ENCODE measurements at places on chromosomes 7 and 10.

DNA sequence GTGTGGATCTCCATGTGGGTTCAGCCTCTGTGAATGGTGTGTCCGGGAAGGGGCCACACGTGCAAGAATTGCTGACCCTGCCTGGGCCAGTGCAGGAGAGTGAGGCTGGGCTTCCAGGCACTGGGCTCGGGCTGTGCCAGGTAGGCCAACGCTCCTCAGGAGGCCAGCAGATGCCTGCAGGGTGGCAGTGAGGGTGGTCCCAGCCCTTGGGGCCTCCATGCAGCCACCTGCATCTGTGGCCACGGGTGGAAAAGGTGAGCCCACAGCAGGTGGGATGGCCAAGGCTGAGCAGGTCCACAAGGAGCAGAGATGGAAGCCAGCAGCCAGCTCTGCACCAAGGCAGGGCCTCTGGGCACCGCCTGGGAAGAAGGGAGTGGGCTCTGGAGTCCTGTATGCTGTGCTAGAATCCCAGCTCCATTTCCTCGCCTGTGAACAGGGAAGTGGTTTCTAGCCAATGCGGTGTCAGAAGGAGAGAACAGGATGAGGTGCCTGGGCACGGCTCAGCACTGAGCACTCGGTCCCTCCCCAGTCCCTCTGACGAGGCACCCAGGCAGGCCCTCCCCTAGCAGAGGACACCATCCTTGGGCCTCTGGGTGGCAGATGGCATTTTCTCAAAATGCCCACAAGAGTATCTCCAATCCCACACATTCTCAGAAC, 31.1 kb upstream of the RET start:
- no peak for DNase-seq

DNA sequence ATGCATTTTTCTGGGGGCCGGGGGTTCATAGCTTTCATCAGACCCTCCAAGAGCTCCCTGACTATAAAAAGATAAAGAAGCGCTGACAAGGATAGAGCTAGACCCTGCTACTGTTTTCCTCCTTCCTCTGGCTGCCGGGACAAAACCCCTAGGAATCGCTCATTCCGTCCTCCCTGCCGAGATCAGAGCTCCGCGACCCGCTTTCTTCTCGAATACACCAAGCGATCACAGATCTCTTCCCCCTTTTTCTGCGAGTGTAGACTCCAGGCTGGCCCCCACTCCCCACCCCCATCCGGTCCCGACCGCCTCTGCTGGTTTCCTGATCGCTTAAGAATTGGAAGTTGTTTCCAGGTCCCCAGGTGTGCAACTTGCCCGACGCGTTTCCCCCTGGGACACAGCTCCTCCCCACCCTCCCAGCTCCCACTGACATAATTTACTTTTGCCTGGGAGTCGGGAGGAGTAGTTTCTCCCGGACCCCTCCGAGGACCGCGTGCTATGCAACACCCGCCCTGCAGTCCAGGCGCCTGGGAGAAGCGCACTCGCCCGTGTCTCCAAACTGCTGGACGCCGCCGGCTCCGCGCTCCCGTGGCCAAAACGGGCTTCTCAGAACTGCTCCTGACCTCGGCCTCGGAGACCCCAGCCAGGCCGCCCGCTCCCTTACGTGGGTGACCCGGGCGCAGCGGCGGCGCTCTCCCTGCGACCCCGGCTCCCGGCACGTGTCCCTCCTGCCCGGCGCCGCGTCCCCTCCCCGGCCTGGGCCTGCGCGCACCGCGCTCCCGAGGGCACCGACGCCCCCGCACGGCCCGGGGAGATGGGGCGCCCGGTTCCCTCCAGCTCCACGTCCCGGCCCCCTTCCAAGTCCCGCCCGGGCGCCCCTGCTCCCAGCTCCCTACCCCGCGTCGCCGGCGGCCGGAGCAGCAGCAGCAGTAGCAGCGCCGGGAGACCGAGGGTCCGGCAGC, 552 bp downstream of the IL15RA start:
- DNase-seq, result peak; percentile 58

- DNase-seq, result no peak
Observed at GRCh38 chr7:149529136-149529718, 31.6 kb upstream of the ZNF746 start.

DNA sequence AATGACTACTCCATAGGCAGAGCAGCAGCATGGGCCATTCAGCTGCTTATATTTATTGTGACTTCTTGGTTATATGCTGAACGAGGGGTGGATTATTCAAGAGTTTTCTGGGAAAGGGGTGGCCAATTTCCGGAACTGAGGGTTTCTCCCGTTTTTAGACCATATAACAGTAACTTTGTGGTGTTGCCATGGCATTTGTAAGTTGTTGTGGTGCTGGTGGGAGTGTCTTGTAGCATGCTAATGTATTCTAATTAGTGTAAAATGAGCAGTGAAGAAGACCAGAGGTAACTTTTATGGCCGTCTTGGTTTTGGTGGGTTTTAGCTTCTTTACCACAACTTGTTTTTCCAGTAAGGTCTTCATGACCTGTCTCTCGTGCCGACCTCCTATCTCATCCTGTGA, 139.6 kb downstream of the KLF6 start:
- DNase-seq, result no peak

GRCh38 chr10:60818134-60818770, 40.0 kb downstream of the CDK1 start:
- no peak for DNase-seq

GRCh38 chr10:19964625-19965024, 148.4 kb downstream of the PLXDC2 start:
- no peak for DNase-seq

DNA sequence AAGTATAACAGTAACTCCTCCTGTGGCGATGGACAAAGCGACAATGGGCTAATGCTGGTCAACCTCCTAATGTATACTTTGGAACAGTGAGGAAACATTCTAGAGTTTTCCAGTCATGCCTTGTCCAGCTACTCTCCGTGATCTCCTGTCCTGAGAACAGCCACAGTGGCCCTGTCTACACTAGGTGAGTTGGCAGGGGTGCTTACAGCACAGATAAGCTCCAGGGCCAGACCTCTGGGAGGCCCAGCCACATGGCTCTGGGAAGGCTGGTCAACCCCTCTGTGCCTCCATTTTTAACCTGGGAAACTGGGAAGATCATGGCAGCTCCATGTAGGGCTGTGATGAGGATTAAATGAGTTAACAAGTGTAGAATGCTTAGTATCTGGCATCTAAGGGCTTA, 57.0 kb downstream of the CLEC2L start:
- no peak for DNase-seq

- DNase-seq, result no peak
Observed at GRCh38 chr10:129621693-129622092, 154.7 kb downstream of the MGMT start.

GRCh38 chr7:48621076-48621475, 303.3 kb upstream of the CDC14C start:
- DNase-seq, result no peak

DNA sequence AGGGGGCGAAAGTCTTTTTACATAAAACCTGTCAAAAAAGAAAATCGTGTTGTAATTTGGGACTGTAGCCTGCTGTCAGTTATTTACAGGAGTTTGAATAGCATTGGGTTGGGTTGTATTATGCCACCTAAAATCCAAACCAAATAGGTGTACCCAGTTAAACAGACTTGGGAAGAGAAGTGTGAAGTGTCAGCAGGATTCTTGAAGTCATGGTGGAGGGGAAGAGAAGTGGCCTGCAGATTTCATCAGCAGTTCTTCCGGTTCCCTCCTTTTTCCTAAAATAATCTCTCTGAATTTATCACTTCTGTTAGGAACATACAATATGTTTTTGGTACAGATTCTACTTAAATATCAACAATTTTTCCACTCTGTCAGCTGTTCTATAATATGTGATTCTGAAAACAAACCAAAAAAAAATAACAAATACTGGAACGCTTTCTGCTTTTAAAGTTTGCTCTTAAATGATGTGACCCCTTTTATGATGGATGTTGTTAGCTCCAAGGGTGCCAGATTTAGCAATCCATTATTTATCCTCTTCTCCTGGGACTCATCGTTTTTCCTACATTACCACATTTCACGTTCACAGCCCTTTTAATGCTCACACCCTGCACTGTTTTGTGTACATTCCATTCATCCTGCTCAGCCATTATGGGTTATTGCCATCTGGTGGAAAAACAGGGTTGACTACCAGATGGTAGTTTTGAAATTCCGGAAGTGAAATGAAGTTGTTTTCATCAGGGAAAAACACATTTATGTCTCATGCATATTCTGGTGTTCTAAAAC, 18.7 kb upstream of the ARHGAP12 start:
- DNase-seq, result no peak

DNA sequence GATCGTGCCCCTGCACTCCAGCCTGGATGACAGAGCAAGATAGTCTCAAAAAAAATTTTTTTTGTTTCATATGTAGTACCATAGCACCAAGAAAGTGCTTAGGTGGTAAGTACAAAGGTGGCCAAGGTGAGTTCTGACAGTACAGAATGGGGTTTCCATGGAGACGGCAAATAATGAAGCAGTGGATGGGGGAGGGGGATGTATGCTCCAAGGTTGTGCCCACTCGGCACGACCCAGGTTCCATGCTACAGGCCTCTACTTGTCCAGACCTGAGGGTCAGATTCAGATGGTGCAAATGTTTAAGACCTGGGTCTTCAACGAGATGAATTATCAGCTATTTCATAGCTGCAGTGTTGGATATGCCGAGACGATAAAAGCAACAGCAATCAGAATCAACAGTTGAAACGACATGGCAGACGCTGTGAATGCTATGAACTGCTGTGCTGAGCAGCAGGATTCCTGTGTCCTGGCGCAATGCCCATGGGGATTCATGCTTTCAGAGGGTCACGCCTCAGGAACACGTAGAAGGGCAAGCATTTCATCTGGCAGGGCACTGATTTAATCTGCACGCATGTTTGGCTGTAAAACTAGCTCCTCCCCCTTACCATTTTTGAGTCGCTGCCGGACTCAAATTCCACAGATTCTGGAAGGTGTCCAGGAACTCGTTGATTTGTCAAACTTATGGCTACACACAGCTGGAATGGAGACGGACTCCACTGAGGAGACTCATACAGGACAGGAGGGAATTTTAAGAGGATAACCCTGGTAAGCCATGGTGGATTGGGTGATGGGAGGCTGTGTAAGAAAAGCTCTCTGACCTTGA, 256.5 kb downstream of the FRMD4A start:
- no peak for DNase-seq

DNA sequence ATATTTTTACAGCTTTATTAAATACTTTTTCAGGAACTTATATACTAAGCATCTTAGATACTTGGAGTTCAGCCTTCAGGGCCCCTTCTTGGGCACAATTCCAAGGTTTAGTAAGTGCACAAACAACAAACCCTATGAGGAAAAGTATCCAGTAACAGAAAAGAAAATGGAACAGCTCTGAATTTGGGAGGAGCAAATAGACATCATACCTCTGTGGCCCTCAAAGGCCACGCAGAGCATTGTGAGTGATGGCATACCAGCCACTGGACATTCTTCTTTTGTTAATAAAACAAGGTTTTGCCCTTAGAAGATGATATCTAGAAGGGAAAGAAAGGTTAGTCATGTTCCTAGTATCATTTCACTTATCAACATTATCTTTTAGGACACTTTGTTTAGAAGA, 46.0 kb downstream of the ST7 start:
- DNase-seq, result no peak

DNA sequence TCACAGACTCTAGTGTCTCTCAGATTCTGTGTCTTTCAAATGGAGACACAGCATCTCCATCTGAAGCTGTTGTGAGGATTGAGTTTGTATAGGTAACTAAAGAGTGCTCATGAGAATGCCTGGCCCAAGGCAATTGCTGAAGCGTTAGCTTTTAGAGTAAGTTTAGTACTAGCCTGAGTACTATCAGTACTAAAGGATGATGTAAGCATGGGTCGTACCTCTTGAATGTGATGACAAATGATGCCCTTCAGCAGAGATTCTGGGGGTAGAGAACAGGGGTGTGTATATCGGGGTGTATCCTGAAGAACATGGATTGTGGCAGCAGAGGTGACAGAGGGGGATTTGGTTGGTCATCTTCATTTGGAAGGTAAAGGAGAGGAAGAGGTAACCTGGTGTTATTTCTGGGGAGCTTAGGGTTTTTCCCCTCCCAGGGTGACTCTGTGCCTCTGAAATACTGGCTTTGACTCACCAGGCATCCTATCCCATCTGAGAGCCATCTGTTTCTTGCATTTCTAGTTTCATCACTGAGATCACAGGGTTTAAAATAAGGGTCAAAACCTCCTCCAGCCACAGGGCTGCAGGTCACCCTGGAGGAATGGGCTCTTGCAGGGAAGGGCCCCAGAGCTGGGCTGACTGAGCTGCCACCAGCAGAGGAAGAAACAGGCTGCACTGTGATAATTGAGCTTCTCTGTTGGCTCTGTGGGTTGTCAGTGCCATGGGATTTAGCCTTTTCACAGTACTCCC, 756.0 kb downstream of the KCNMA1 start:
- no peak for DNase-seq

GRCh38 chr7:140384894-140385545, 13.3 kb downstream of the SLC37A3 start:
- DNase-seq, result no peak

GRCh38 chr10:69953851-69954250, 98.8 kb upstream of the MACROH2A2 start:
- DNase-seq, result no peak

- no peak for DNase-seq
Observed at GRCh38 chr7:151251689-151252560, 3.4 kb upstream of the SMARCD3 start.

GRCh38 chr10:94639902-94640301, 43.6 kb upstream of the CYP2C18 start:
- no peak for DNase-seq

DNA sequence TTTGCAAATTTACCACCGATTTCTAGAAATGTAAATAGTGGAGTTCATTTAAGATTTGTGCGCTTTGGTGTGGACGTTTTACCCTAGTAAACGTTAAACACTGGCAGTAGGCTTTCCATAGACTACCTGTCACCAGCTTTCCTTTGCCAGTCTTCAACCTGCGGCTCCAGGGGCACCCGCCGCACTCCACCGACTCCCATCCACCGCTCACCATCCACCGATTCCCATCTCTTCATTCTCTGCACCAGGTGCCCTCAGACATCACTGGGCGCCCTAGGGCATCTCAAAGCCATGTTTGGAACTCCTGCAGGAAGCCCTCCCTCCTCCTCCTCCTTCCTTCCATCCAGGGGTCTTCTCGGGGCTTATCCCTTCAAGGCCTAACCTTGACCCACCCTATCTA, 1.4 kb upstream of the AP5Z1 start:
- no peak for DNase-seq

- DNase-seq, result no peak
Observed at GRCh38 chr10:107059068-107059804, 105.3 kb downstream of the SORCS1 start.

DNA sequence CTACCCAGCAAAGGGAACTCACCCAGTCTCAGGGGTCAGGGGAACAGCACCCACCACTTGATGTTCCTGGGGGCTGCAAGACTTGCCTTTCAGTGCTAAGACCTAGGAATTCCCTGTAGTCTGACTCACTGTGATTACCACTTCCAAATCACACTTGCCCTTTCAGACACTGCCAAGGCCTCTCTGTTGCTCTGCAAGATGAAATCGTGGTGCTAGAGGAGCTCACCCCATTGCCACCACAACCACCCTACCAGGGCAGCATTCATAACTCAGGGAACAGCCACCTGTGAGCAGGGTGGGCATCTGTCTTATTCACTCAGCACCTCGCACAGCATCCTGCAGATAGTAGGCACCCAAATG, 36.5 kb downstream of the XPNPEP1 start:
- DNase-seq, result no peak
